ENCODE measurements at places on chromosomes 5 and 9.

DNA sequence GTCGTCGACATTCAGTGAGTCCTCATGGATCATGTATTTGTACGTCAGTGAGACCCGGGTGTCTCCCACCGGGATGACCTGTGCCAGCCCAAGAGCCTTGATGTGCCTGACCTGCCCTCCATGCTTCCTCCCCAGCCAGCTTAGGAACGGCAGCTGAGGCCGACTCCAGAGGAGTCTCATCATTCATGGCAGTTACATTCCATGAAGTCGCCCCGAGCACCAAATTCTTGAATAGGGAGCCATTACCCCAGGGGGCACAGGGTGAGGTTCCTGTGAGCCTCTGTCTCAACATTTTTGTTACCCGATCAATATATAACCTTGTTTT is 67.8 kb downstream of the ZNF354C start:
- DNase-seq = no peak

- DNase-seq = no peak
Observed at GRCh38 chr9:121812159-121812735, 160.8 kb downstream of the DAB2IP start.

DNA sequence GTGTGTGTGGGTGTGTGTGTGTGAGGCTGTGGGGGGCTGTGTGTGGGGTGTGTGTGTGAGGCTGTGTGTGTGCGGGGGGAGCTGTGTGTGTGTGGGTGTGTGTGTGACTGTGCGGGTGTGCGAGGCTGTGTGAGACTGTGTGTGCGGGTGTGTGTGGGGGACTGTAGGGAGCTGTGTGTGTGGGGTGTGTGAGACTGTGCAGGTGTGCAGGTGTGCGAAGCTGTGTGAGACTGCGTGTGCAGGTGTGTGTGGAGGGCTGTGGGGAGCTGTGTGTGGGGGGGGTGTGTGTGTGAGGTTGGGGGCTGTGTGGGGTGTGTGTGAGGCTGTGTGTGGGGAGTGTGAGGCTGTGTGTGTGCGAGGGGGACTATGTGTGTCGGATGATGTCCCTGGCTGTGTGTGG is 23.2 kb downstream of the AHRR start:
- DNase-seq = no peak

- no peak for DNase-seq
Observed at GRCh38 chr5:178464431-178465048, 125.7 kb downstream of the COL23A1 start.

DNA sequence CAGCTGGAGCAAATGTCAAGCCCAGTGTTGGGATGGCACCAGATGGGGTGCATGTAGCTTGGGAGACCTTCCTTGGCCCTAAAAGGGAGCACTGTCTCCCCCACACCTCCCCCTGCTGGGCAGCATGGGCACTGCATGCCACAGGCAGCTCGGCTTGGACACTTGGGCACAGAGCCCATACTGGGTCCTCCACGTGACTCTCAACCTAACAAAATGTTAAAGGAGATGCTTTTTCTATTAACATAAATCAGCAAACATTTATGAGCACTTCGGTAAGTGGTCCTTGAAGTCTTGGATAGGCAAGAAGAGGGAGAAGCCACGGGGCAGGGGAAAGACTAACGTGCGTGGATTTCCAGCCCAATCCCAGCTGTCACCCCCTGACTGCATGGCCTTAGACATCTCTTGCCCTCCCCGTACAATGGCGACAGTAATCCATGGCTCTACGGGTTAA is 23.9 kb upstream of the MAPK9 start:
- peak; percentile 46 for DNase-seq

- DNase-seq = no peak
Observed at GRCh38 chr5:150081541-150082283, 4.6 kb downstream of the CSF1R start.

DNA sequence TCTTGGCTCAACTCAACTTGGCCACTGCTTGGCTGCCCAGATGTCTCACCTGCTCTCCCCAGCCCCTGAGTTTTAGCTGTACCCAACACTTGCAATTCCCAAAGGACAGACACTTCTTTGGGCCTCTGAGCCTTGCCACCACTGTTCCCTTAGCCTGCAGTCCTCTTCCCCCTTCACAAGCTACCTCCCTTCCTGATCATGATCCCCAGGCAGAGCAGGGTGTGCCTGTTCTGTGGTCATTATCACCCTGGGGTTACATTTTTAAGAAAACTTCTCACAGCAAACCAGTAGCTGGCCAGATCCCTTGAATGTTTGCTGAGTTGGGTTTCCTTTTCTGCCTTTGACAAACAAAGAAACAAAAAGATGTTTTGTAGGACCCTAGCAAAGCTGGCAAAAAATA is 87.5 kb upstream of the PRRC1 start:
- DNase-seq = no peak

- DNase-seq = no peak
Observed at GRCh38 chr9:121972501-121972981, 120.6 kb downstream of the TTLL11 start.

- no peak for DNase-seq
Observed at GRCh38 chr5:100479079-100479688, 56.0 kb upstream of the FAM174A start.

DNA sequence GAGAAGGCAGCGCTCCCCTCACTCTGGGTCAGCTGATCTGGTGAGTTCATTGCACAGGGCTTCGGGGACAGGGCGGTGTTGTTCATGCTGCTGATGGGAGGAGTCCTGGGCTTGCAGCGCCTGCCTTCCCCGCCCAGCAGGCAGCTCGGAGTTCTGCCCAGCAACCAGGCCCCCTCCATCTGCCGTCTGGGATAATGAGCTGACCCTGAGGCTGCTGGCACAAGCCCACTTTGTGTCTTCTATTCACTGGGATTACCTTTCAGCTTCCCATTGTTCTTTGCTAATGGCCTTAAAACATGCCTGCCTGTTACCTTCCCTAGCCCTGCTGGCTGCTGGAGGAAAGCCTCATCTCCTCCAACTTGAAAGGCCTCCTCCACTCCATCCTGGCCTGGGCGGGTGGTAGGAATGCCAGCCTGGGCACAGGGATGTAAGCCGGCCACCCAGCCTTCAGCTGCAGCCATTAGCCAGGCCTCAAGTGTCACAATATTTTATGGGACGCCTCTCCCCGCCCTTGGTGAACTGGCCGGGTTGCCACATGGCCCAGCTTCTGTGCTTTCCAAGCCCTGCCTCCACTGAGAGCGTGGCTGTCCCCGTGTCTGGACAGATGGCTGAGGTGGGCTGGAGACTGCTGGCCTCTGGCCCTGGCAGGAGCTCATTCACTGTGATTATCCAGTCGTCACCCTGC is 70.4 kb downstream of the GADD45G start:
- DNase-seq = peak; percentile 65

GRCh38 chr5:1930880-1931603 is 48.3 kb upstream of the IRX4 start:
- DNase-seq = no peak

DNA sequence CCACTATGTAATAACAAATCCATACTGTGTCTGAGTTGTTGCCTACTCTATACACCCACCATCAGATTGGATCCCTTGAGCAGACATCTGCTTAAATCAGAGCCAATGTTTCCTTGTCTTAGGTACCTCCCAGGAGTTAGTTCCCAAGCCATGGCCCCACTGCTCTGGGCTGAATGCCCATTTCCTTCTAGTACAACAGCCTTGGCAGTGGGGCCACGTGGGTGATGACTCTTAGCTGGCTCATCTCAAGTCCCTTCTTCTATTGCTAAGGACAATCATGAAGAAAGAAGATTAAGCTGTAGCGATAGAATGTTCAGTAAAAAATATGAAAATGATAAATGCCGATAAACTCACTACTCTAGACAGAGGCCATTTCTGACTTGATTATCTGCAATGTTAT is 16.6 kb downstream of the PTGR1 start:
- no peak for DNase-seq

DNA sequence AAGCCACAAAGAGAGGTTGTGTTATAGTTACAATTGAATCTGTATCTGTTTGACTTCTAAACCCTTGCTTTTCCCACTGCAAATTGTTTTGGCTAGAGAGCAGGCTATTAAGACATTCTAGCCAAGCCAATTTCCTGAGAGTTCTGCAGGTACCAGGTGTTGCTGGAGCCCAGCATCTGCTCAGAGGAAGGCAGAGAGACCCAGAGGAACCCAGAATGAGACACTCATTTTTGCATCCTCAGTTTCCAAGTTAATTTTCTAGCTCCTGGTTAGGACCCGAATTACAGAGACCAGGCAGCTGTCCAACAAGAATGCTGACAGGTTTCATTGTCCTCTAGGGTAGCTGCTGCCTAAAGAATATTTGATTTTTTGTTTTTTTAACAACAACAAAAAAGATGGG is 266.2 kb downstream of the TRIM32 start:
- DNase-seq = no peak

GRCh38 chr9:129918296-129918950 is 83.2 kb downstream of the USP20 start:
- DNase-seq = no peak

DNA sequence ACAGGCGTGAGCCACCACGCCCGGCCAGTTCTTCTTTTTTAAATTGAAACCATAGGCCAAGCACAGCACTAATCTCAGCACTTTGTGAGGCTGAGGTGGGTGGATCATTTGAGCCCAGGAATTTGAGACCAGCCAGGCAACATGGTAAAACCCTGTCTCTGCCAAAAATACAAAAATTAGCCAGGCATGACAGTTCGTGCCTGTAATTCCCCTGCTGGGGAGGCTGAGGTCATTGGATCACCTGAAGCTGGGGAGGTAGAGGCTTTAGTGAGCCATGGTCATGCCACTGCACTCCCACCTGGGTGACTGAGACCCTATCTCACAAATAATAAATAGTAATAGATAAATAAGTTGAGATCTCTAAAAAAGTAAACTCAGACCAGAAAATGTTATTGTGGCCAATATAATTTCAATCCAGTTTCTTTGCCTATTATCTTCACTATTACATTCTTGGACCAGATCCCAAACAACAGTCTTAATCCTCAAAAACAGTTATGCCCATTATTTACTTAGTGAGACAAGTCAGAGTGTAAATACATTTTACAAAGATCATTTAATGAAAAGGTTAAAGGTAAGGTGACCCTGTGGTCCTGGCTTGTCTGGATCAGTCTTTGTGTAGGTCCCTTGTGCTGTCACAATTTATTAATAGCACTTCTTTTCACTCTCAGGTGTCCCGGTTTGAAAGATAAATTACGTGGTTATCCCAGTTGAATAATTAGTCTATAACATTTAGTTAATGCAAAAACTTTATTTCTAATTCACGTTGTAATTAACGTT is 53.6 kb downstream of the RAB24 start:
- DNase-seq = no peak

DNA sequence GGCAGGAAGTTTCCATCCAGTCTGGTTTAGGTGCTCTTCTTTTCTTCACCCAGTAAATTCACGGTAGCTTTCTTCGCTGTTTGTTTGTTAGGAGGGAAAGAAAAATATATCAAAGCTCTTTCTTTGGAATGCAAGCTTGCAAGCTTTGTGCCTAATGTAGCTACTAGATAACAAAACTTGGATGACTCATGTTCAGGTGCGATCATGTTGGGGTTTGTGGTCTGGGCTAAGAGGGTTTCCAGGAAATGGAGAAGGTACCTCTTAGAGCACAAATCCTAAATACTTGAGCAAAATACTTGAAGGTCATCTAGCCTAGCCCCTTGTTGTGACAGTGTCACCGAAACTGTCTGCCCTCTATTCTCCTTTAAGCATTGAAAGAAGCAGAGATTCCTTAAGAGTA is 17.7 kb downstream of the SRP19 start:
- DNase-seq = no peak

DNA sequence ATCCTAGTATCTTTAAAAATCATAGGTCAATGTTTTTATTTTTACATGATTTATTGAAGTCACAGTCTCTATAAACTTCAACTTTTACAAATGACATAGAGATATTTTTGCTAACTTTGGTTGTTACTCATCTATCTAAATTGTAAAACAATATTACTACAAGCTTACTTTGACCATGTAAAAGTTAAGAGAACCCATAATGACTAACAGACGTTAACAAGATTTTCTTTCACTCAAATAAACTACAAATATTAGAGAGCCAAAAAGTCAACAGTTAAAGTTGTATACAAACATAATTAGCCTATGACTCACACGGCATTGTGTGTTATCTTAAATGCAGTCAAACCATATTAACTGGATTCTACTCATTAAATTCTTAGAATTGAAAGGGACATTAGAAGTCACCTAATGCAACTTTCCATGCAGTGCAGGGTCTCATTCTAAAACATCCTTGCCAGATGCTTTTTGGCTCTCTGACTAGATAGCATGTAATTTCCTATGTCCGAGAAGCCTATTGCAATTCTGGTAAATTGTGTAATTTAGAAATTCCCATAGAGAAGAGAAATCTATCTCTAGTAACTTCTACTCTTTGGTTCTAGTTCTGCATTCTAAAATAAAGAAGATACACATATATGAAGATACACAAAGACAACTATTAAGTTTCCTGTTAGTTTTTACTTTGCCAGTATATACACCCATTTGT is 42.2 kb upstream of the UGT3A2 start:
- DNase-seq = no peak

DNA sequence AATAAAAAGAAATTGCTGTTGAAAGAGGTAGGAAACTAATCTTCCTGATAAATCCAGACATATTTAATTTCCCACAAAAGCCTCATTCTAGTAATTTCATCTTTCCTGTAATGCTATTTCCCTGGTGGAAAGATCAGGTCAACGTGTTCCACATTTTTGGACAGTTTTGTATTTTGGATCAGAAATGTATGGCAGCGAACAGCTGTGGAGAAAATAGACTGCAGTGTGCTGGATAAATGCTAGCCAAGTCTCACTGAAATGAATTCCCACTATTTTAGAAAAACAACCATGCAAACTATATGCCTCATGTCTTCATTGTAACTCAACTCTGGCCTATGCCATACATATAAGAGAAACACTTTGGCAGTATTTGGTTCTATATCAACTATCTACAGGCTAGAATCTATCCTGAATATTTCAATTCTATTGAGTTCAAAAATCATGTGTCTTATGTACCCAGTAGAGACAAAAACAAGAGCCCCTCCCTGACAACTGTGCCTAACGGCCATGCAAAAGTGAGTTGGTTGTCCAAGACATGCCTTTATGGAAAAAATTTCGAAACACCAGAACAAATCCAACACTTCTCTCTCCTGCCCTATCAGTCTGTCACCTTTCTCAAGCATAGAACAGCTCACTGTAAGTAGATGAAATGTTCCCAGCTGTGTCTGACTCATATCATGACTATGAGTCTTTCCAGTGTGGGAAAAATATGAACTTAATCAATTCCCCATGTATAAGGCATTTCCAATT is 191.3 kb upstream of the NREP start:
- no peak for DNase-seq

GRCh38 chr5:83496626-83497025 is 25.1 kb downstream of the VCAN start:
- DNase-seq = no peak

DNA sequence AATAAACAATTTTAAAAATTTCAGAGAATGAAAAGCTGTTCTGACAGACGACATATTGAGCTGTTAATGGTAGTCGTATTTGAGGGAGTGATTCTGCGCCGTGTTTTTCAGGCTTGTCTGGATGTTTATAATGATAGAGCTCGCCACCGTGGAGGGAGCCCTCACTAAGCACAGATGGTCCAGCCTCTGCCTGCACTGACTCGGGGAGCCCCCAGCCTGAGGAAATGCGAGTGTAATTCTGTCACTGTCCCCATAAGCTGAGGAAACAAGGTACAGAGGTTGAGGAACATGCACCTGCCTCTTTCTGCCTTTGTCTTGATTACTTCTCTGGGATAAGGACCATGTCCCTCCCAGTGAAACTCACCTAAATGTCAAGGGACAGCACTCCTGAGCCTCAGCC is 7.4 kb upstream of the DBH start:
- no peak for DNase-seq

- no peak for DNase-seq
Observed at GRCh38 chr9:136512651-136513071, 29.8 kb upstream of the SEC16A start.

GRCh38 chr9:99433555-99433954 is 211.5 kb downstream of the SEC61B start:
- DNase-seq = no peak

Data from nucleus accumbens (tissue), 56 donors.